ENCODE measurements at places on chromosomes 7 and 10.

GRCh38 chr10:29005988-29006387 lies 282.9 kb upstream of the LYZL1 start:
- DNase-seq = no peak

- DNase-seq = peak; percentile 80
Measured at GRCh38 chr10:28217848-28218247, 85.0 kb downstream of the MPP7 start.

DNA sequence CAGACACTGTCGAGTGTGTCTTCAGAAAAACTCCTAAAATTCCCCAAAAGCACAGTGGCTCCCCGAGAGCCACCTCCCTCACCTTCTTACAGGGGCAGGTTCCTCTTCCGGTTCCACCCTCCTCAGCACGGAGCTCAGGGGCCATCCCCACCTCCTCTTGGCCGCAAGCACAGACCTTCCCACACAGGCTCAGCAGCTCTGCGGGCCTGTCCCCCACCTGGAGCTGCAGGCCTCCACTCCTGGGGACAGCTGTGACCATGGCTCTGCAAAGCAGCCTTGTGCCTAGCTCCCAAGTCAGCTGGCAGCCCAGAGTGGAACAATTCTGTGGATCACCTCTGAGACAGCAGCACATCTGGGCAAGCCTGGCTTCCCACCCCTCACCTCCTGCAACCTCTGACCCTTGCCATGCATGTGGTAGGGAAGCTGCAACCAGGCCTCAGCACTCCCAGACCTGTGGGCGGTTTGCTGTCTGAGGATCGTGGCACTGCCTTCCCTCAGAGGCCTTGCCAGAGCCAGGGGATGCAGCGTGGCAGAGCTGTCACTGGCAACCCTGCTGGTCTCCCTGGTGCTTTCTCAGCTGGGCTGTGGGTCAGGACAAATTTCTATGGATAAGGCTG lies 79.7 kb downstream of the ALOX5 start:
- no peak for DNase-seq

DNA sequence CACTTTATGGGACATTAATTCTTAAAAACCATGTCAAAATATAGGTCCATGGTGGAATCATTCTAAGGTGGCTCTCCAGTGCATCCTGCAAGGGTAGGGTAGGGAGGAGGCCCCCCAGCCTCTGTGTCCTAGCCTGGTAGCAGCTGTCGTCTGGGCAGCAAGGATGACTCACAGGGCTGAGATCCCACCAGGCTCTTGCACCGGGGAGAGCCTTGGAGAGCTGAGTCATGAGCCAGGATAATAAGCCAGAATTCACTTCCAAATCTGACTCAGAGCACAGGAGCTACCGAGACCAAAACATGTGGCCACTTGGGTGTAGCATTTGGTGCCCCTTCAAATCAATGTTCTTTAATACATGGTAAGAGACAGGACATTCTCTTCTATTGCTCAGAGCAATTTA lies 298.5 kb downstream of the NEBL start:
- DNase-seq = peak; percentile 82

- no peak for DNase-seq
Measured at GRCh38 chr7:28107960-28108359, 72.6 kb downstream of the JAZF1 start.

GRCh38 chr10:43082087-43082486 lies 5.2 kb downstream of the RET start:
- no peak for DNase-seq

DNA sequence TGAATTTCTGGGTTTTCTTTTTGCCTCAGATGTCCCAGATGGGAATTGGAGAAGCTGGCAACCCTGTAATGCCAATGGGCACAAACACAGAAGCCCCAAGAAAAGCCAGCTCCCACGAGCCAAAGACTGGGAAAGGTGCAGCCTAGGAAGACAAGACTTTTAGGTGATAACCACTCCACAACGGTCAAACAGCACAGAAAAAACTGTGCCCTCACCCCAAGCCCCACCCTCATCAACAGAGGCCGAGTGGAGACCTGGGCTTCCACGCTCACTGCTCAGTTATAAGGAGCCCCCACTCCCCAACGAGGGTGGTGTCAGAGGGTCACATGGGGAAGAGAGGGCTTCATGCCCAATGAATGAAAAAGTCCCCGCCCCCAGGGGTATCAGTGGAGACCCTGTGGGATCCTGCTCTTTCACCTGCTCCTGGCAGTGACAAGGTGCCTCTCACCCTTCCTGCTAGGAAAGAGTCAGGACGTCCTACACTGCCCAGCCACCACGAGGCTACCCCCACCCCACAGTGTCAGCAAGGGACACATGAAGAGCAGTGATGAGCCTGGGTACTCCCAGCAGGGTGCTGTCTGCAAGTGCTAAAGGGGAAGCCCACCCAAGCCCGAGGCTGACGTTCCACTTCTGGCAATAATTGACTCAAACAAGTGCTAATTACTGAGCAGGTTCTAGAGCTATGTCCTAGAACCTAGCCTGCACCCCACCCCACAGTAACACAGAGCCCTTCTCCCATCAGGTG lies 8.3 kb downstream of the TMEM273 start:
- no peak for DNase-seq

- DNase-seq = no peak
Measured at GRCh38 chr10:3737864-3738263, 47.1 kb downstream of the KLF6 start.

- DNase-seq = no peak
Measured at GRCh38 chr10:117322260-117322659, 53.0 kb downstream of the PDZD8 start.

DNA sequence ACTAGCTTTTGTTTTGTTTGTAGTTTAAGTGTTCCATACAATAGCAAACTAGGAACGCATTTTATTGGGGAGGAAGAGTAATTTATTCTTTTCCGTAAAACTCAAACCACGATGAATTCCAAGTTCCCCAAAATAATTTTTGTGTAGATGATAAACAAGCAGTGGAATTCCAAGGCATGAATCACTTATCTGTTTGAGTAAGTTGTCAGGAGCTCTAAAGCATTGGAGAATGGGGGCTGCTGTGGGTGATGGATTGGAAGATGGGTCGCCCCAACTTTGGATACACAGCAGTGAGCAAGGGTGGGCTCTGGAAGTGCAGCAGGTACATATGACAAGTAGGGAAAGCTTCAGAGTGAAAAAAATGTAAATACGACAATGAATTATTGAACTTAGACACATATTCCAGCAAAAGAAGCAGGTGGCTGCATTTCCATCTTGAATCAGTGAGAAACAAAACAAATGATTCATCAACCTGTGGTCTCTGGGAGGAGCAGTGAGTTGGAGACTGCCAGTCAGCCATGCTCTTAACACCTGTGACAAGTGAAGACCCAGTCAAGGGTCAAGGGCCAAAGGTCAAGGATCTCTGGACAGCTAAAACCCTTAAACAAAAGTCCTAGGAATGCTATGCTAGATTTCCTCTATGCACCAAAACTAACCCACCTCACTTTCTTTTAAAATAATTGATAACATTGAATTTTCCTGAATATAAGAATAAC lies 34.2 kb upstream of the ADRB1 start:
- DNase-seq = no peak

DNA sequence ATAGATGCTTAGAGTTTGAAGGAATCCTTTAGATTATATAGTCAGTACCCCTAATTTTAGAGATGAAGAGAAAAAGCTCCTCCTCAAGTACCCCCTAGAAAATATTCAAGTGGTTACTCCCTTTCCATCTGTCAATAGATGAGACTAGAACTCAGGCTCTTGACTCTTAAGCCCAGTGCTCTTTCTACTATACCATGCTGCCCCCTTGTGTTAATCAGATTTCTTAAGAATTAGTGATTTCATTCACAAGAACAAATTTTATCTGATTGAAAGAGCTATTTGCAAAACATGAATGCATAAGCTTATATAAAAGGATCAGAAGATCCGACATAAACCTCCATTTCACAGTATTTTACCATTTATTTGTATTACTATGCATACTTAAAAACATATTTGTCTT lies 179.3 kb downstream of the TFEC start:
- DNase-seq = peak; percentile 30
